CD4-positive, alpha-beta T cell treated with Interleukin-4 for 4 hours (primary cell): ENCODE measurements at places on chromosomes 12 and 14.
A peak's percentile ranks its signal among the peaks of the same experiment; 100 is the strongest.

DNA sequence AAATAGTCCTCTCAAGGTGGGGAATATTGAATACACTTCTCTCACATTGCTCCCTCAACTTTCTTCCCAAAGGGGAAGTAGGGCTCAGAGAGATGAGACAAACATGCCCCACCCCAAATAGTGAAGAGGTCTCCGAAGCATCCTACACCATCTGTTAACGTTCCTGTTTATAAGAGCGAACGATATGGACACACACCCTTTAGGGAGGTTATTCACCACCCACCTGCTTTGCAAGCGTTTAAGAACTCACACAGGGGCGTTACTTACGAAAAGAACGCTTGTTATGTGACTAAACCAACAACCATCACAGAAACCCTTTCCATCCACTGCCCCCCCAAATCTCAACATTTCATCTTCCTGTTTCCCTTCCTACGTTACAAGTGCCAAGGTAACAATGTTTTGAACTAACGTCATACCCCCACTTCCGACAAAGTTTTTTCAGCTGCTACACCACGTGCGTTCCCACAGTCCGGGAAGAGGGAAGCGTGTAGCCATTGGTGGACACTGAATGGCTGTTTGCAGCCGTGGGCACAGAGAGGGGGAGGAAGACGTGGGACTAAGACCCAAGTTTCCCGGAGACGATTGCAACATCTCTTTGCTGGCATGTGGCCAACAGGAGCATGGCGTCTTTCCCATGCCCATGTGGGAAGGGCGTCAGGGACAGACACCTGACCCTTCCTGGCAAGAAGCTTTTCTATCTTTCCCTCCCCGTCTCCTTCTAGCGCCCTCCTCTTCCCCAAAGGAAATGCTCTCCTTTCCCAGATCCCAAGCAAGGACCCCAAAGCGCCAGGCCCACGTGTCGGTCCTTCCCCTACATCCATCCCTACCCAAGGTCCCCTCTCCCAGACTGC, 1.2 kb downstream of the YBX3 start:
- peak; percentile 73 for DNase-seq

GRCh38 chr14:59463787-59464485, 1.2 kb downstream of the GPR135 start:
- DNase-seq = no peak

GRCh38 chr14:52153939-52154338, 85.1 kb upstream of the NID2 start:
- peak; percentile 16 for DNase-seq

GRCh38 chr14:32897698-32898064, 41.0 kb upstream of the NPAS3 start:
- DNase-seq = no peak

DNA sequence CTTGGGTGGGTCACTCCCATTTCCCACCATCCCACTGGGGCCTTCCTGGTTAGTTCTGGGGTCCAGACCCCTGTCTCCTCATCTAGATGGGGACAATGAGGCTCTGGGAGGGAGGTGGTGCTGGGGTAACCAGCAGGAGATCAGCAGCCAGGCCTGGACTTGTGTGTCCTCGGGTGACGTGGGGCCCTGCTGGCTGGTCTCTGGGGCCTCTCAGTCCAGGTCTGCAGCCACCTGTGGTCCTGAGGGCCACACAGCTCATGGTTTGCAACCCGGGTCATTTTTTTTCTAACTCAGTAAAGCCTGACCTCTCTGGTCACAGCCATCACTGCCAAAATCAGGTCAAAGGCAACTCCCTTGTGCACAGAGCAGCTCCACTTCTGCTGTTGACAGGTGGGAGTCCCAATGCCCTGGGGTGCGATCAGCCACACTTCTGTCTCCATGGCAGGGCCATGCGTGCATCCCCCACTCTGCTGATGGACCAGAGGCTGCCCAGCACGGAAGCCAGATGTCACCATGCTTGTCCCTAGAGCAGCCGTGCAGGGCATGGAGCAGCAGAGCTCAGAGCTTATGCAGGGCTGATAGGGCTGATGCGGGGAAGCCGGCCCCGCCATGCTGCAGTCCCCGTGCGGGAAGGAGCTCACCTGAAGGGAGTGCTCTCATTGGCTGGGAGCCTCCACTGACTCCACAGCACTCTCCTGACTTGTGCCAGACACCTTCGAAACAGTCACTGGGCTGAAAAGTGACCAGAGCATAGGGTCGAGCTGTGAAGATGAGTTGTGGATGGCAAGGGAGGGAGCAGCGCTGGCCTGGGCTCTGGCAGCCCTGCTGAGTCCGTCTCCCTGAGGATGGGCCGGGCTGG, 250.9 kb downstream of the ADGRD1 start:
- no peak for DNase-seq

- DNase-seq = no peak
Observed at GRCh38 chr14:96782436-96782835, 14.7 kb upstream of the VRK1 start.

- no peak for DNase-seq
Observed at GRCh38 chr12:41762691-41763090, 382.0 kb downstream of the GXYLT1 start.

DNA sequence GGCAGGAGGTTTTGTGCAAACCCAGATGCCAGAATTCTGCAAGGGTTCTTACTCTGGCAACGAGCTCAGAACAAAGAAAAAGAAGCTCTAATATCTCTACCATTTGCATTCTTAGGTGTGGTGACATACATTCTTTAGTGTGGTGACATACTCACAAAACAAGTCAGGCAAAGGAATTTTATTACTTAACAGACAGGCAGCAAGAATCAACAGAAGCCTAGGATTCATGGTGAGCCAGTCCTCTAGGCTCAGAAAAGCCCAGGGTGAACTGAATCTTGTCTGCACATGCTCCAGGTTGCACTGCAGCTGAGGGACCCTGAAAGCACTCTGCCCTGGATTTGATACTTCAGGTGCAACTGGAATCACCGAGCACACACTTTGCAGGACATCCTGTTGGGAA, 122.4 kb upstream of the PTPRQ start:
- DNase-seq = no peak

DNA sequence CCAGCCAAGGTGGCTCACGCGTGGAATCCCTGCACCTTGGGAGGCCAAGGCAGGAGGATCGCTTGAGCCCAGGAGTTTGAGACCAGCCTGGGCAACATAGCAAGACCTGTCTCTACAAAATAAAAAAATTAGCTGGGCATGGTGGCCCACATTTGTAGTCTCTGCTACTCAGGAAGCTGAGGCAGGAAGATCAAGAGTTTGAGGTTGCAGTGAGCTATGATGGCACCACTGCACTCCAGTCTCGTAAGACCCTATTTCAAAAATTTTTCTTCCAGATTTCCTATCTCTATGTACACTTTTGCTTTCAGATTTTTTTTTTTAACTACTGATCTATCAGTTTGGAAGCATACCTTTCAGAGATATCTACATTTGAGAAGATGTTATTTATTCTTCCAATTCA, 15.3 kb downstream of the SNX6 start:
- no peak for DNase-seq

DNA sequence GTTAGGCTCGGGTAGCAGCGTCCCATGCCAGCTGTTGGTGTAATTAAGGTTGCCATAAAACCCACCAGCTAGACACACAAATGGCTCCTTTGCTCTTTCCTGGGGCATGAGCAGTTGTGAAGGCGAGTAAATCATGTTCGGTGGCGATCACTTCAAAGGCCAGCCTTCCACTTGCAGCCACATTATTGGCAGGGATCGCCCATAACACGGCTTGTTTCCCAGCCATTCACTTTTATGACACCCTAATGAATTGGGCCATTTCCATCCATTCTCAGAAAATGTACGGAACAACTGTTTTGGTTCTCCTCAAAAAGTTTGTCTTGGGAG, 63.4 kb downstream of the BEGAIN start:
- no peak for DNase-seq

- no peak for DNase-seq
Observed at GRCh38 chr12:79591988-79592387, 98.8 kb downstream of the PAWR start.

DNA sequence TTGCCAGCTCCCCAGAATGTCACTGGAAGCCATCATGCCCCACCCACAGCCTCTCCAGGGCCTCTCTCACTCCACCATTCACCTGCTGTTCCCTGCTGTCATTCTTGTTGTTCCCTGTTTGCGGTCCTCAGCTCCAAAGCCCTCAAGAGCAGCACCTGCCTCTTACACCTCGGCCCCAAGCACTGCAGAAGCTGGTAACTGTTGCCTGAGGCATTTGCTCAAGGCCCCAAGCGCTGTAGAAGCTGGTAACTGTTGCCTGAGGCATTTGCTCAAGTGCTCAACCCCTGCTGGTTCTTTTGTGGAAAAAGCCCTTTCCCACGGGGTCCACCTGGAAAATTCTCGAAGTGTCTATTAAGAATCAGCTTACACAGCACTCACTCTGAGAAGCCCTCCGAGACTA, 78.0 kb downstream of the ARL6IP4 start:
- DNase-seq = no peak

- DNase-seq = no peak
Observed at GRCh38 chr12:6471989-6472360, 1.5 kb upstream of the VAMP1 start.

GRCh38 chr12:115404761-115405470, 720.9 kb upstream of the TBX3 start:
- no peak for DNase-seq

DNA sequence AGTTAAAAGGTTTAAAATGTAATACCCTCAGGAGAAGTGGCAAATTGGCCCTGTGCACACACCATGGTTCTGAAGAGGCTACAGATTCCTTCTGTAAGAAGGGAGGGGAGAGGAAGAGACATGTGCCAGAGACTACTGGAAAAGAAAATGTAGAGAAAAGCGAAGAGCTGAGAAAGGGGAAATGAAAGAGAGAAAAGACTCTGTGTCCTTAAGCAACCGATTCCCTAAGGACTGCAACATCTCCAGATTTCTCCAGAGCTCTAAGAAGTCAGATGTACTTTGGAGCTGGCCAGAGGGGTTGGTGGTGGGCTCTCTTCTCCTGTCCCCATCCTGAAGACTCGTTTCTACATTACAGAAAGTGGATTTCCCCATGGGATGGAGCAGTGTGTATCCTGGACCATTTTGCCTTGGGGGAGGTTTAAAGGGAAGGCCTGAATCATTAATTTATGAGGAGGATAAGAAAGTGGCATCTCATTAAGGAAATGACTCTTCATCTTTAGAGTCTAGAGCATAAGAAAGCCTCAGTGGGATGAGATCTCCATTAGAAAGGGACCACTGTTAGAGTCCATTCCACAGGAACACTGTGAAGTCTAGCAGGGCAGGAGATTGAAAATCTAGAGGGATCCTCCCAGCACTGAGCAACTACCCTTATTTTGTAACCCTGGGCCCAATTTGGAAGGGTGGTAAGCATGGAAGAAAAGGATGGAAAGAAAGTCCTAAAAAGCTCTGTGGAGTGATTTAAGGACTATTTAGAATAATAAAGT, 45.5 kb upstream of the FUT8 start:
- no peak for DNase-seq

- no peak for DNase-seq
Observed at GRCh38 chr14:80770114-80770908, 171.2 kb downstream of the CEP128 start.

DNA sequence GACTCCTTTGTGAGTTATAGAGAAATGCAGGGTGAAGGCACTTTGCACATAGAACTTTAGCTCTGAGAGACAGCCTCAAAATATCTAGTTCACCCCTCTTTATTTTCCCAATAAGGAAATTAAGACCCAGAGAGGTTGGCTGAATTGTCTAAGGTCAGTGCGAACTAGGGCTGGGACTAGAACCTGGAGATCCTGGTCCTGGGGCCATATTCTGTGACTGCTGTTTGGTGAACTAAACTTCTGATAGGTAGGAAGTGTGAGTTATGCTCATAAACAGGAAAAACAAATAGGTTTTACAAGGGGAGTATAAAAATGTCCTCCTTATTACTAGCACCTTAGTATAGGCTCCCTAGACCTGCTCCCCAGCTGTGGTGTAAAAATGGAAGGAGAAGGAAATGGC, 53.9 kb downstream of the DAD1 start:
- no peak for DNase-seq

DNA sequence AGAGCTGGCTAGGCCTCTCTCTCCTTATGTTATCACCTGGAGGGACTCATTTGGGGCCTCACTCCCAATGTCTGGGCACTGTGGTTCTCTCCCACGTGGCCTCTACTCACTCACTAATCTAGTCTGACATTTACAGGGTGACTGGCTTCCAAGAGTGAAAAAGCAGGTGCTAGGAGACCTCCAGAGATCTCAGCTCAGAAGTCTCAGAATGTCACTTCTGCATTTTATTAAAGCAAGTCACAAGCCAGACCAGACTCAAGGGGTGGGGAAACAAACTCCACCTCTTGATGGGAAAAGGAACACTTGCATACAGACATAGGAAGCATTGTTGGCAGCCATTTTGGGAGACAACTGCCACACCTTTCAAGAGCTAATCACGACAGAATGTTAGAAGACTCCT, 175.9 kb downstream of the MON2 start:
- DNase-seq = no peak

DNA sequence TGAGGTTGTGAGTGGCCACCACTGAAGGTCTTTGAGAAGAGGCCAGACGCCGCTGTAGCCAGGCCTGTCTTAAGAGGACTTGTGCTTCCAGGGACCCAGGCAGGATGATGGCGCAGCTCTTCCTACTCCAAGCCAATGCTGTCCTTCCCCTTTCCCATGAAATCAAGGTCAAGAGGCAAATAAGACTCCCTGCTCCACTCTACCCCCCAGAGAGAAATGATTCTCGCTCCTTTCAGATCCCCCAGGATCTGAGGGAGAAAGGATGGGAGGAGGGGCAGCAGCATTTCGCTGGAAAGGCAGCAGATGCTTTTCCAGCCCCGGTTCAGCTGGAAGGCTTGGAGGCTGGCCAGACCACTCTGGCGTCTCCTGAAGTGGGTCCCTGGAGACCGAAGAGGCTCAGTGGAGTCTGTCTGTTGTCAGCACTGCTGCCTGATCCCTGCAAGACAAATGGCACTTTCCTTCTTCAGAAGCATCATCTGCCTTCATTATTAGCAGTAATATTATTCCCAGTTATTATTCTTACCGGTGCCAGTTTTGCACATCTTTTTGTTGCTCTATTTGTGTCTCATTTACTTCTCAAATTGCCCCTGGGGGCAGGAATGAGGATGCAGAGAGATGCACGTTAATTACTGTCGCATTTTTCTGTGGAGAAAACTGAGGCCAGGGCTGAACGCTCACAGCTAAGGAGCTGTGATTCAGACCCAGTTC, 51.4 kb downstream of the C14orf132 start:
- no peak for DNase-seq

DNA sequence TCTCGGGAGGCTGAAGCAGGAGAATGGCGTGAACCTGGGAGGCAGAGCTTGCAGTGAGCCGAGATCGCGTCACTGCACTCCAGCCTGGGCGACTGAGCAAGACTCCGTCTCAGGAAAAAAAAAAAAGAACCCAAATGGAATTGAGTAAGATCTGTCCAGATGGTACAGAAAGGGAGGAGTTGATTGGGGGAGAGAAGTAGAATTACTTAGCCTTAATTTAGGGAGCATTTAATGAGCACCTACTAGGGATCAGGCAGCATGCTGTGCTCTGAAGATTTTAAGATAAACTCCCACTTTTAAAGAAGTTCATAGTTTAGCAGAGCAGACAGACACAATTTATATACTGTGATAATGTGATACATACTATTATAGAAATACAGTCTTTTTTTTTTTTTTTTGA, 4.5 kb downstream of the RAB5B start:
- no peak for DNase-seq

- DNase-seq = no peak
Observed at GRCh38 chr14:89428546-89429198, 11.6 kb upstream of the FOXN3 start.
